Heart right ventricle (tissue), 16 donors: ENCODE measurements at places on chromosomes 2 and 18. TPM values are rescaled to one million over a fixed set of nuclear protein-coding genes. Genes with fewer than 3 reads are reported as not detected.

DNA sequence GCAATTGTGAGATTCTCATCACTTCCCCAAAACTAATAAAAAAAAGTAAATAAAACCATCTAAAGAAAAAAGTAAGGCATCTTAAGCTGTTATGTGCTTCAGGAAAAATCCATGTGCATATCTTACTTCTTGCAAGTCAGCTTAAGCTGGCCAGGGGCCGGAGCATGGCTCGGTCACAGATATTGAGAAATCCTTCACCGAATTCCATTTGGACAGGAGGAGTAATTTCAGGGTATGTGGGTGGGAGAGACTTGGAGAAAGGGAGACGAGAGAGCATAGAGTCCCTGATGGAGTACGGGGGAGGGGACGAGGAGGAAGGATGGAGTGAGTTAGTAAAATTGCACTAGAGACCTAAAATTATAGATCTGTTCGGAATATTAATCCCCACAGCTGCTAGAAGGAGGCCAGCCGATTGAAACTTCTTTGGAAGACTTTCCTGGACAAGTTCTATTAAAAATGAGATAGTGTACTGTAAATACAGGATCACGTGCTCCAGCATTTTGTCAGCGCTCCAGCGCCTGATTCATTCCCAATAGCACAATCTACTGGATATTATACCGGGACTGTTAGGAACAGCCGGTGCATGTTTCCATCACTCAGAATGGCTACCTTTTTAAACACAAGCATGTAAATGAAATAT, 438.5 kb downstream of the ZNF516 start:
- peak; percentile 13 for DNase-seq

DNA sequence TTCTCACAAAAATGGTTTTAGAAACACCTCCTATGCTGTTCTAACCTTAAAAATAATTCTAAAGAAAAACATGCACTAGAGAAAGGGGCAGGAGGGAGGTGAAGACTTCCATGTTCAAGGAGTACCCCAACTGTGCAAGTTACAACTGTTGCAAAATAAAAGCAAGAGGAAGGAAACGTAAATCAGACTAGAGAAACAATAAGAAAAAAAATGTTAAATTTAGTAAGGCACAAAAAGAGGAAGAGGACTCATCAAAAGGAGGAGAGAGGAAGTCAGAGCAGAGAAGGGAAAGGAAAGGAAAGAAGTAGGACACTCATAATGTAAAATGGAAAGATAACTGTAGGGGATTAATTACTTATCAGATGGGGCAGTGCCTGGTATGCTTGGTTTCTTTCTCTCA, 34.1 kb downstream of the RAPH1 start:
- DNase-seq: no peak

DNA sequence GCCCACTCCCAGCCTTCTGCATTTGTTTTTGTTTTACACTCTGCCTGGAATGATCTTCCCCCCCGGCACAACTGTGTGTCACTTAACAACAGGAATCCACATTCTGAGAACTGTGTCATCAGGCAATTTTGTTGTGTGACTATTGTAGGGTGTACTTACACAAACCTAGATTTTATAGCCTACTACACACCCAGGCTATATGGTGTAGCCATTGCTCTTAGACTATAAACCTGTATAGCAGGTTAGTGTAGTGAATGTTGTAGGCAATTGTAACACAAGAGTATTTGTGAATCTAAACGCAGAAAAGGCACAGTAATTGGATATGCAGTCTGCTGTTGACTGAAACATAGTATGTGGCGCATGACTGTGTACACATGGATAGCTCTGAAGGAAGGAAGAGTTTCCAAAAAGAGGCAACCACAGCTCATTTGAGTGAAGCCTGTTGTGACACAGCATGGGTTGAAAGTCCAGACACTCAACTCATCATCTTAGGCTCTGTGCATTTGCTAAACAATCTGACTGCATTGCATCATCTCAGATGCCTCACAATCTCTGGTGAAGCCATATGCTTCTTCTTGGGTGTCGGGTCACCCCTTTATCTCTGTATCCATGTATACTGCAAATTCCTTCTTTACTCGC, 506.6 kb upstream of the SPHKAP start:
- DNase-seq: no peak

DNA sequence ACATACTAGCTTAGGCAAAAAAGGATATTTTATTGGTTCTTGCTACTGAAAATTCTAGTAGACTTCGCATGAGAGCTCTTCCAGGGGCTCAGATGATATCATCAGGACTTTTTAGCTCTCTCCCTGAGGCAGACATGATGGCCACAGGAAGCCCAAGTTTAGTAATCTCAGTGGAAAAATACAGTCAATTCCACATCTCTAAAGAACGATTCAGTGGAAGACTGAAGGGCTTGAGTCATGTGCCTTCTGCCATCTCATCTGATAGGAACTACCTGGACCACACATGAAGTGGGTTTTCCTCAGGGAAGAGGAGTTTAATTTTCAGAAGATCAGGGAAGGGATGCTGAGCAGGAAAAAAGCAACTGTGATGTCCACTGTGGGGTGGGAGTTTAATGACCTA, 117.3 kb downstream of the TTC27 start:
- no peak for DNase-seq

- no peak for DNase-seq
These were observed 1.4 kb downstream of the TOGARAM2 start for GRCh38 chr2:28982381-28982950.

- peak; percentile 79 for DNase-seq
These were observed 2.2 kb downstream of the LRATD1 start for GRCh38 chr2:14634489-14635390.

Gene FOXD4L1
- total RNA-seq: not detected

Gene EMILIN1
- 6.8 TPM for total RNA-seq

DNA sequence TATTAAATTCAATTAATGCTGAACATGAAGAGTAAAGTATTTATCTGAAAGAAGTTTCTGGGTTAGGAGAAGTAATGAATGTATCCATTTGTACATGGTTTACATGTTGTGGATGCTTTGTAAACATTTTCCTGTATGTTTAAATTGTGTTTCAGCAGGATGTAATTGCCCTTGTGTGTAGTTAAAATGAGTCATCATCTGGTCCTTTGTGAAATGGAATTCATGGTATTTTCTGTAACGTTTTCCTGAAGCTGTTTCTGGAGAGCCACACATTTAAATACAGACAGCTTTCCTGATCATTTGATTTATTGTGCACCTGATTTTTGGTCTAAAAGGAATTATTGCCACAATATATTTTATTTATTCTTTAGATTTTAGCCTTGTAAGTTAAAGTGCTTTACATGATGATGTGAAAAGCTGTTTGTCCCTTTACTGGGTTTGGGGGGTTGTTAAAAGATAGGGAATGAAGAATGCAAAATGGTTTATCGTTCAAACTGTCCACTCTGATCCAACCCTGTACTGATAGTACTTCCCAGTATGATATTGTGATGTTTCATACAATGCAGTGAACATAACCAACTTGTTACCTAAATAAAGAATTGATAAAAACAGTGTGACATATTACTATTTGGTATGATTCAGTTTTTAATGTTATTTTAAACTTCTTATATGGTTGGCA, 41.7 kb upstream of the SLC3A1 start:
- no peak for DNase-seq

DNA sequence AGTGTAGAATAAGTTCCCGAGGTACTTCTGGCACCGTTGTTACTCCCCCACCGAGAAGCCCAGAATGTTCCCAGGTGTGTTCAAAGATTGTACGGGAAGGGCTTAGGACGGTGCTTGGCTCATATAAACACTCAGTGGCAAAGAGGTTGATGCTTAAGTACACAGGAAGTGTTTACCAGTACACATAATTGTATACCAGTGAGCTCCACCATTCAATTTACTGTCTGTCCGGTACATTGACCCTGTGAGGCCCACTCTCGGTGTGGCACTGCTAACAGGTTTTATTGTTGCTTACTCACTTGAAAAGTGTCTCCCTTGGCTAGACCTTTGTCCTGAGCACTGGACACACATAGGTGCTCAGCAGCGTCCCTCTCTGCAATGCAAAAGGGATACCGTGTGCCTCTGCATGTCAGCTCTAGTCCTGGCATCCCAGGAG, 191.0 kb downstream of the NEDD4L start:
- DNase-seq: no peak

DNA sequence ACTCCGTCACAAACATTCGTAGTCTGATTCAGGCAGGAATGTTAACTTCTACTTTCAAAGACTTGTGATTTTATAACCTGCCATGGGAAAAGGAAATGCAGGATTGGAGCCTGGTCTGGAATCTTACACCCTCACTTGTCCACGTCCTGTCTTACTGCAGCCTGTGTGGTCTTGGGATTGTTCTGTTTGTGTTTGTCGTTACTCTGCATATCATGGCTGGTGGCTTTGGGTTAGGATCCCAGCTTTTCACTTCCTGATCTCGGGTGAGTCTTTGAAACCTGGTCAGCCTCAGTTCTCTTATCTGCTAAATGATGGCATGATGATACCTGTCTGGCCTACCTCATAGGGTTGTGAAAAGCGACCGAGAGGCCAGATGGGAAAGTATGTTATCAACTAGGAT, 34.6 kb downstream of the SH3BP4 start:
- no peak for DNase-seq

GRCh38 chr18:35019933-35020332, 21.3 kb upstream of the MAPRE2 start:
- no peak for DNase-seq

Gene ANKRD23
- 20.8 TPM for total RNA-seq

Gene TMEM87B
- total RNA-seq: 5.3 TPM

Gene SGPP2
- total RNA-seq: 0.54 TPM

DNA sequence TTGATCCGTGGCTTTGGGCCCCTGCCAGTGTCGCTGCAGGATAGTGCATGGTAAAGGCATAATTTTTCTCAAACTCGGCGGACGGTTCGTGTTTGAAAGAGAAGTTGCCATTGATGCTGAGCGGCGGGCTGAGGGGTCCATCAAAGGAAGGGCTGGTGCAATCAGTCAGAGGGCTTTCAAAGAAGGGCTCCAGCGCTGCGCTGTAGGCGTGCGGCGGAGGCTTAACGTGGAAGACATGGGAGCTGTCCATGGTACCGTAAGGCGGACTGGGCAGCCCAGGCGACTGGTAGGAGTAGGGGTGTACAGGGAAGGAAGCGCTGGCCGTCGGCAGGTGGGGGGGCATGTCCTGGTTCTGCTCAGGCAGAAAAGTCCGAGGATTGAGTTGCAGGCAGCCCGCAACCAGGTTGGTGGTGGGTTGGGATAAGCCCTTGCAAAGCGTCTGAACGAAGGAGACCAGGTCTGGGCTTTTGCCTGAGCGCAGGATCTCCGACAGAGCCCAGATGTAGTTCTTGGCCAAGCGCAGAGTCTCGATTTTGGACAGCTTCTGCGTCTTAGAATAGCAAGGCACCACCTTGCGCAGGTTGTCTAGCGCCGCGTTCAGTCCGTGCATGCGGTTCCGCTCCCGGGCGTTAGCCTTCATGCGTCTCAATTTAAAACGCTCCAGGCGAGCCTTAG, 2.3 kb downstream of the NEUROD1 start:
- DNase-seq: peak; percentile 53

Gene TEKT4
- not detected for total RNA-seq

DNA sequence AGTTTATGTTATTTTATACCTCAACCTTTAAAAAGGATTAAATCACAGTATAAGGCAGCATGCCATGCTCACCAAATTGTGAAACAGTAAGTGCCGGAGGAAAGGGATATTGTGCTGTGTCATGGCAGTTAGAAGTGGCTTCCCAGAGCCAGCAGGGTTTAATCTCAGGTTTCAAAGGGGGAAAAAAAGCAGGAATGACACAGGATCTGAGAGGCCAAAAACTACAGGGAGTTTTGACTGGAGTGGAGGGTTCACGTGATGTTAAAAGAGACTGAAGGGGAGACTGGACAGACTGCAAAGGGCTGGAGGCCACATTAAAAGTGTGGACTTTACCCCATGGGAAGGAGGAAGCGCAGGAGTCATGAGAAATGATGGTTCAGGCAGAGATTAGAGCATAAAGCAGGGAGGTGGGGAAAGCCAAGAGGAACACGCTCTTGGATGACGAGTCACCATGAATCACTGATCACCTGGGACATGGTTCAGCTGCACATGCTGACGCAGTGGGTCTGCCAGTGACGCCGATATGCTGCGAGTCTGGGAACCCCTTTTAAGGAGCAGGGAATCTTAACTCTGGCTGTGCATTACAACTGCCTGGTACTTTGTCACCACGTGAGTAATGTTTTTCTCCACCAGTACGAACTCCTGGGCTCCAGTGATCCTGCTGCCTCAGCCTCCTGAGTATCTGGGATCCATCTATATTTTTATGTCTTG, 6.1 kb downstream of the CHMP1B start:
- peak; percentile 34 for DNase-seq

GRCh38 chr2:111025288-111025687, 95.4 kb upstream of the BCL2L11 start:
- DNase-seq: no peak

GRCh38 chr2:127609031-127609751, 36.8 kb upstream of the GPR17 start:
- DNase-seq: no peak

Gene CRYBA2
- total RNA-seq: not detected

- DNase-seq: no peak
These were observed 16.0 kb downstream of the TET3 start for GRCh38 chr2:74000666-74001065.

DNA sequence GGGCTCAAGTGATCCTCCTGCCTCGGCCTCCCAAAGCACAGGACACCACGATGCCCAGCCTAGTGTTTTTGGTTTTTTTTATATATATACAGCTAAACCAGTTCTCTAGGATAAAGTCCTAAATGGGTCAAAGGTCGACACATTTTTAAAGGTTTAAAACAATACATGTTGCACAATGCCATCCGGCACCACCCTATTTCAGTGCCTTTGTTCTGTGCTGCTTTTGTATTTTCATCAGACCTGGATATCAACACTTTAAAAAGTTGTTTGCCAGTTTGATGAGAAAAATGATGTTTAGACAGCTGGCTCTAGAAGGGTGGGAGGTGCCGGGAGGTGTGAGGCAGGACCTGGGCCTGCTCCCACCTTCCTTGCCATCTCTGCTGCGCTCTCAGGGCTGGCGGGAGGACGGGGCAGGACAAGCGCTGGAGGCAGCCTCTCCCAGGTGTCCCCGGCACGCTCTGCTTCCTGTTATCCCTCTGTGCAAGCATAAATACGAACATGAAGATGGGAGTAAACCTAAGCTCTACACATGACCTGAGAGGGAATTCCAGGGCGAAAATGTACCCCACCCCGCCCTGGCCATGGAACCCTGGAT, 103.7 kb downstream of the HS6ST1 start:
- no peak for DNase-seq

GRCh38 chr18:79912409-79912991, 39.0 kb downstream of the SLC66A2 start:
- no peak for DNase-seq

DNA sequence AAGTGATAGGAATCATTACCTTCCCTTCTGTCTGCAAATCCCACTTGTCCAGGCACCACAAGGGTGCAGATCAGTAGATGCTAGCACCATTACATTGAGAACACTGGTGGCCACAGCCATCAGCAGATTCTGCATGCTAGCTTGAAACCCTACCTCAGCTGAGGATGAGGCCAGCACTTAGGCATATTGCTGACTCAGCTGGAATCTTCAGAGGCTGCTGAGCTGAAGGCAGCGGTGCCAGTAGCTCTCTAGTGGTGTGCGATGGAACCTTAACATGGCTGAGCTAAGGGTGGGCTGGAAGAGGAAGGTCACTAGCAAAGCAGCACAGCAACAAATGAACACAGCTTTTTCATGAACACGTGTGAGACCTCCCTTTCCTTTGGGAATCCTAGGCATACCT, 19.0 kb upstream of the CPO start:
- DNase-seq: no peak
